ENCODE measurements at places on chromosomes 7 and 10.

DNA sequence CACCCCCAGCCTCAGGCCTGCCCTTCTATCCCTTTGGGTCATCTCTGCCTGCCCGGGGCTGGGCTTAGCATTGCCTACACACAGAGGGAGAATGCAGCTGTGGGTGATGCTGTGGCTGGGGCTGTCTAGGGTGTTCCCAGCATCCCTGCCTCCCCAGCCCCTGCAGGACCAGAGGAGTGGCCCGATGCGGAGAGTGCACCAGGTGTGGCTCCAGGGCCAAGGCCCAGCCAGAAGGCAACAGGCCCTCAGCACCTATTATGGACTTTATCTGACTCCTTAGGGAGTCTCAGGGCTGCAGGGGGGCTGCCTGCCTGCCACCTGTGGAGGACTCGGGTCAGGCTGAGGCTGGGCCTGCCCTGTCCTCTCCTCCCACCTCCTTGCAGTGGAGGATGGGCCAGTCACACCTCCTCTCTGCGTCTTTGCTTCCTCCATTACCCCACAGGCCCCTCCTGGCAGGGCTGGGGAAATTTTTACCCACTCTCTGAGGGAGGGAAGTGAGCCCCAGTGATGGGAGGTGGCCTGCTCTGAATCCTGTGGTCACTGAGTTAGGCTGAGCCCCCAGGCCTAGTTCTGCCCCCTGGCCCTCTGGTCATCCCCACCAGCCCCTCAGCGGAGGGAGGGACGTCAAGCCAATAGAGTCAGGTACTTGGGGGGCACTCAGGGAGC, 92.9 kb upstream of the PCBD1 start:
- DNase-seq, result no peak

- no peak for DNase-seq
These were observed 185.6 kb downstream of the PAXIP1 start for GRCh38 chr7:154817224-154817896.

GRCh38 chr7:5333121-5334045, 50.6 kb downstream of the SLC29A4 start:
- no peak for DNase-seq

DNA sequence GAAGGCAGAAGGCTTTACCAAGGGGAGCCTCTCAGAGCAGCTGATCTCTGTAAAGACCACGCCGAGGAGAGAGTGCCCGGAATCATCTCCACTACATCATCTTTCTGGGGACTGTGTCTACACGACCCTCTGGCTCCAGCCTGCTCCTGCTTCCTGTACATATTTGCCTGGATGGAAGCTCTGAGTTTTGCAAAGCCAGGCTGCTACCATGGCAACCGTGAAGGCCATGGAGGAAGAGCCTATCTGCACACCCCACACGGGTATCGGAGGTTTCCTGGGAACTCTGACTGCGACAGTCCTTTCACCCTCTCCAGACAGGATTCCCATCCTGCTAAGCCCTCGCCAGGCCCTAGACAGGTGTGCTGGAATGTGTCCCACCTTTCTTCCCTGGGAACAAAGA, 83.4 kb upstream of the TNRC18 start:
- no peak for DNase-seq

DNA sequence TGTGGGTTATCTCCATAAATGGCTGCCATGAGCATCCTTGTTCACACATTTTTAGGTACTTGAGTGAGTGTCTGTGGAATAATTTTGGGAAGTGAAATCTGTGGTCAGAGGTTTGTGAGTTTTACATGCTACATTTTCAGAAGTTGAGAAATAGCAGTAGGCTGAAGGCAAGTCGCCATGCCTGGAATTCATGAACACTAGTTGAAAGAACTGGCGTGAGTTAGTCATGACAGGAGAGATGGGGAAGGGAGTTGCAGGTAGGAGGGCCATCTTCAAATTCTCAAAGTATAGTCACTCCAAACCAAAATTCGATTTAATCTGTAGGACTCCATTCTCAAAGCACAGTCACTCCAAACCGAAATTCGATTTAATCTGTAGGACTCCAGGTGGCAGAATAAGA, 89.6 kb downstream of the EGFR start:
- DNase-seq, result no peak

GRCh38 chr10:44966129-44966815, 6.7 kb downstream of the RASSF4 start:
- no peak for DNase-seq

DNA sequence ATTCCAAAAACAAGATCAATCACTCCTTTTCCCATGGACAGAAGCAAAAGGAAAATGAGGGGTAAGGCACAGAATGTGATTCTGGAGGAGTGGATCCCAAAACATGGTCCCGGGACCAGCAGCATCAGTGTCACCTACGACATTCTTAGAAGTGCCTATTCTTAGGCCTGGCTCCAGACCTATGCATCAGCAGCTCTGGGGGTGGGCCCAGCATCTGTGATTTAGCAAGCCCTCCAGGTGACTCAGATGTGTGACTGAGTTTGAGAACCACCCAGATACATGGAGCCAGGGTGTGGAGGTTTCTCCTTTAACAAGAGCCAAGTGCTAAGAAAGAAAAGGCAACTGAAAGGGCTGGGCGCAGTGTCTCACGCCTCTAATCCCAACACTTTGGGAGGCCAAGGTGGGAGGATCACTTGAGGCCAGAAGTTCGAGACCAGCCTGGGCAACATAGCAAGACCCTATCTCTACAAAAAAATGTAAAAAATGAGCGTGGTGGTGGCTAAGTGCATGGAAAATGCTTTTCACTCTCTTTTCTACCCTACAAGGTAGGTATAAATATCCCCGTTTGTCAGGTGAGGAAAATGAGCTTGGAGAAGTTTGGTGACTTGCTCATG, 17.1 kb upstream of the ARPC1A start:
- no peak for DNase-seq

DNA sequence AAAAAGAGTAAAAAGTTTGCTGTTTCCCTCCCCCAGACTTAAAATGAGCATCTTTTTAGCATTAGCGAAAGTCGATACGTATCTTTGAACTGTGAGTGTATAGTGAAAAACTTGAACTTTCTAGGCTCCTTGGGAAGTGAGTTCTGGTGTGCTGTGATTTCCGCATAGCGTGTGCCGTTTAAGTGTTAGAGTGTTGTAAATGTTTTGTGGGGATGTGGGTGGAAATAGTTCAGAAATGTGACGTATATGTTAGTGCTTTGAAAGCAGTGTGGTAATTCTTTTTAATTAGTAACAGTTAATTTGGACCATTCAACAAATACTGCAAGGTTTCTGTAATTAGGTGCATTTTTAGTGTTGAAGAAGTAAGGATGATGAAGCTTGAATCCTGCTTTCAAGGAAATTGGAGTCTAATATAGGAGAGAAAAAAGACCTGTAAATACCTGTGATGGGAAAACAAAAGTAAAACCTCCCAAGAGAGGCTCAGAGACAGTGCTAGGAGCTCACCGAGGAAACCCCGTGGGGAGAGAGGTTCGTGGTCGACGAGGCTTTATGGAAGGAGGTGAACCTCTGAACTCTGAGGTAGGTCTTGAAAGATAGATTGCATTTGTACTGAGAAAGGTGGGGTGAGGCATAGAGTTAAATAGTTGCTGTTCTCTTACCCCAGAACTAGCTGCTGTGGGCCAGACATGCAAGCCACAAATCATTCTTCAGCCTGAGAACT, 40.8 kb downstream of the RBM33 start:
- DNase-seq, result no peak

All from stimulated activated CD8-positive, alpha-beta memory T cell treated with anti-CD3 and anti-CD28 coated beads, Interleukin-2, amount 100 ng/mL, for 1 hour (primary cell).